ENCODE measurements at places on chromosomes 7 and 10. TPM values are rescaled to one million over a fixed set of nuclear protein-coding genes. Genes with fewer than 3 reads are reported as not detected.
A peak's percentile ranks its signal among the peaks of the same experiment; 100 is the strongest.

- no peak overlapping the region for H3K4me3 ChIP-seq
- H3K27me3 ChIP-seq, result no peaks in the 10 kb centered on the region
- no peak for DNase-seq
- no peaks in the 10 kb centered on the region for H3K36me3 ChIP-seq
- H3K4me1 ChIP-seq, result peaks cover under 1% of the 10 kb centered on the region
- H3K27ac ChIP-seq, result no peak overlapping the region
These were observed 49.2 kb upstream of the FAM133B start for GRCh38 chr7:92639213-92639896.

- DNase-seq, result no peak
- no peaks in the 10 kb centered on the region for H3K27me3 ChIP-seq
- no peak overlapping the region for H3K27ac ChIP-seq
- no peak overlapping the region for H3K4me3 ChIP-seq
- H3K4me1 ChIP-seq, result peaks cover 11% of the 10 kb centered on the region
- no peaks in the 10 kb centered on the region for H3K36me3 ChIP-seq
These were observed 68.5 kb downstream of the GNAT3 start for GRCh38 chr7:80443325-80443724.

- no peak for DNase-seq
- no peaks in the 10 kb centered on the region for H3K27me3 ChIP-seq
These were observed 270.7 kb downstream of the RPS24 start for GRCh38 chr10:78304091-78305045.

DNA sequence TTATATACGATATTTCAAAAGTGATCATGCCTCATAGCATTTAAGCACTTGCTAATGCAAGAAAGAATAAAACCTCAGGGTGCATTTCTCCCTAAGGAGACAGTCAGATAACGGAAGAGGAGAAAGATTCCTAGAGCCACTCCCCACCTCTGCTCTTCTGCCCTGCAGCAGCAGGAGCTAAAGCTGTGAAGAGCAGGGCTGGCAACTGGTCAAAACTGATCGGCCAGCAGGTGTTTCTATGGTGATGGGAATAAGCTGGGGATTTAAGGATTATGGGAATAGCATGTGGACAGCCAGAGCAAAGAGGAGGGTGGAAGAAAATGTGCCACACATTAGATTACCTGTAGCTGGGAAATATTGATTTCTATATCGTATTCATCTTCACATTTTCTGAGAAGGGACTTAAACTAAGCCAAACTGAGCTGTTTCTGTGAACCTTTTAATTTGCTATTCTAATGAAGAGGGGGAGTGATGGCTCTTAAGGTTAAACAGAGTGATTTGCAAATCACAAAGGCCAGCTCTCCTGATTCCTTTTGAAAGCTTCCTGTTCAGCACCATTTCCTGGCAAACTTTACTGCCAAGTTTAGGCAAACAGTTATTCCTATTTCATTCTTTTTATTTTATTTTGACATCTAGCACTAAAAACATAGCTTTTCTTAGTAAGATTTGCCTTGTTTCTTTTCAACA is 268.9 kb upstream of the PFKP start:
- H3K36me3 ChIP-seq, result no peaks in the 10 kb centered on the region
- no peak for DNase-seq
- H3K27ac ChIP-seq, result no peak overlapping the region
- H3K4me3 ChIP-seq, result no peak overlapping the region
- no peaks in the 10 kb centered on the region for H3K4me1 ChIP-seq

DNA sequence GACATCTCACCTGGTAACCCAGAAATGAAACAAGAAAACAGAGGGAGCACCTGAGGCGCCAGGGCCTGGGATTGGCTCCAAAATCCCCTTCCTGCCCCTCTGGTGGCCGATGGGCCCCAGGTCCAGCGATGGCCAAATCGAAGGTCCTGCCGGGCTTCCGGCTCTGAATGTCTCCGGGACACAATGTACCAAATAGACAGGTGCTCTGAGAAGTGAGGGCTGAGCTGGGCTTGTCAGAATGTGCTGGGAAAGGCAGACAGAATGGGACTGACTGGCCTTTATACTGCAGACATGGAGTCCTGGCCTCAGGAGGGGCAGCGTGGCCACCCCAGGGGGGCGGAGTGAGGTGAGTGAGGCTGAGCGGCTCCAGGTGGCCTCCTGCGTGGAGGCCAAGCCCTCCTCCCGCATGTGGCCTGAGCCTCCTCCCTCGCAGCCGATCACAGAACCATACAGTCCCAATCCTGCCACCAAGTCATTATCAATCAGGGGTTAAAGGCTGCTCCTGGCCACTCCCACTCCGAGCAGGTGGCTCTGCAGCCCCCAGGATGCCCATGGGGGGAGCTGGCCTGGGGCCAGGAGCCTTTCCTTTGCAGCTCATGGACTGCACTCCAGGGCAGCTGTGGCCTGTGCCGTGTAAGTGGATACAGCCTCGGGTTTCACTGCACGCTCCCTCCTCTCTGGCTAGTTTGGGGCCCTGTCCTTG is 185.5 kb downstream of the ADARB2 start:
- no peaks in the 10 kb centered on the region for H3K4me1 ChIP-seq
- no peak overlapping the region for H3K4me3 ChIP-seq
- no peaks in the 10 kb centered on the region for H3K36me3 ChIP-seq
- no peak for DNase-seq

- H3K4me1 ChIP-seq, result peaks cover 31% of the 10 kb centered on the region
- no peaks in the 10 kb centered on the region for H3K36me3 ChIP-seq
- peak overlapping the region; percentile 91 for H3K4me3 ChIP-seq
These were observed 1.5 kb downstream of the SLC25A13 start for GRCh38 chr7:96320442-96320841.

Gene AGFG2
- 42.8 TPM for total RNA-seq

DNA sequence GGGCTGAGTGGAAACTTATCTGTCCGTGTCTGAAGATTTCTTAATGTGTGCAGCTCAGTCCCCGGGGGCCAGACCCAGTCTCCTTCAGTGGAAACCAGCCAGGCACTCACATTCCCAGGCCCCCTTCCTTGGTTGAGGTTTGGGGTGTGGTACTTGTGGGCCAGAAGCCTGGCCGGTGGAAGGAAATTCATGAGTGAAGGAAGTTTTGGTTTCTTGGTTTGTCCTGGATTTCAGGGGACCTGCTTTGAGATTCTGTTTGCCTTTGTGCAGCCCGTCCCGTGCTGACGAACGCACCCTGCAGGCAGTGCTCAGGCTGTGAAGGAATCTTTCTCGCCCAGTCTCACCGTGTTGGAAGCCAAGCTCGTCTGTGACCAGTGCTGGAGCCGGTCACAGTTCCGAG is 2.9 kb downstream of the INPP5A start:
- H3K4me3 ChIP-seq, result peak overlapping the region; percentile 25
- H3K36me3 ChIP-seq, result no peaks in the 10 kb centered on the region
- H3K27me3 ChIP-seq, result no peaks in the 10 kb centered on the region
- H3K27ac ChIP-seq, result no peak overlapping the region
- peaks cover 38% of the 10 kb centered on the region for H3K4me1 ChIP-seq
- peak; percentile 46 for DNase-seq

GRCh38 chr7:143416565-143417149 is 8.0 kb upstream of the EPHA1 start:
- no peak overlapping the region for H3K27ac ChIP-seq
- H3K4me1 ChIP-seq, result no peaks in the 10 kb centered on the region
- no peak for DNase-seq
- no peaks in the 10 kb centered on the region for H3K36me3 ChIP-seq

Gene OR2A7
- total RNA-seq, result 1.4 TPM

GRCh38 chr7:105003275-105003674 is 10.7 kb upstream of the KMT2E start:
- peaks cover 98% of the 10 kb centered on the region for H3K4me1 ChIP-seq
- H3K27me3 ChIP-seq, result no peaks in the 10 kb centered on the region
- peak overlapping the region; percentile 82 for H3K27ac ChIP-seq
- peak; percentile 79 for DNase-seq
- H3K4me3 ChIP-seq, result no peak overlapping the region
- no peaks in the 10 kb centered on the region for H3K36me3 ChIP-seq

- no peaks in the 10 kb centered on the region for H3K36me3 ChIP-seq
- DNase-seq, result peak; percentile 90
- no peak overlapping the region for H3K27ac ChIP-seq
- no peaks in the 10 kb centered on the region for H3K27me3 ChIP-seq
These were observed 38.5 kb upstream of the MKRN1 start for GRCh38 chr7:140517546-140518369.

Gene TRIL
- 3.4 TPM for total RNA-seq

Gene TDRD1
- total RNA-seq, result 0.57 TPM

Gene MALSU1
- 112 TPM for total RNA-seq

GRCh38 chr10:22992075-22992474 is 64.2 kb downstream of the ARMC3 start:
- no peak overlapping the region for H3K4me3 ChIP-seq
- peaks cover 3% of the 10 kb centered on the region for H3K4me1 ChIP-seq
- no peak for DNase-seq
- no peaks in the 10 kb centered on the region for H3K36me3 ChIP-seq
- no peak overlapping the region for H3K27ac ChIP-seq

DNA sequence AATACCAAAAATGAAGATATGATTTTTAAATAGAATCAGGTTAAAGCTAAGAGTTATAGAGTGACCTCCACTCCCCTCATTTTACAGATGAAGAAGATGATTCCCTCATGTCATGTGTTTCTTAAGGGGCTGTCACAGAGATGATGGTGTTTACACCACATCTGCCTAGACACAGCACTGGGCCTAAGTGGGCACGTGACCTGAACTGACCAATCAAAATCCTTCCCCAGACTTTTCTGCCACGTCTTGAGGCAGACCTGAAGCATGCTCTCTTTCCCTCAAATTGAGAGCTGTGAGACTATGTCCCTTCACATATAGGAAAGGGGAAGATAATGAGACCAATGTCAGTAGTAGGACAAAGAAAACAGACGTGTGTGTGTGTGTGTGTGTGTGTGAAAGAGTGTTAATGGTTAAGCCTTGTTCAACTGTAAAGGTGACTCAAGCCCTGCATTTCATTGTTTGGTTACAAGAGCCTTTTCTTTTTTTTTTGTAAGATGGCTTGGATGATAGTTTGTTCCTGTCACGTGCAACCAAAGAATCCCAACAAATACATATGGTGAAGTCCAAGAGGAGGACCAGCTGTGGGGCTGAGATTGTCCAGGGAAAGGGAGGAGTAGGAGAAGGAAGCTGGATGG is 172.8 kb upstream of the AOAH start:
- no peak overlapping the region for H3K27ac ChIP-seq
- H3K4me3 ChIP-seq, result no peak overlapping the region
- no peak for DNase-seq
- no peaks in the 10 kb centered on the region for H3K27me3 ChIP-seq

Gene FAM25C
- not detected for total RNA-seq

Gene CDK14
- total RNA-seq, result 7.9 TPM

Gene HOXA4
- 10.9 TPM for total RNA-seq

DNA sequence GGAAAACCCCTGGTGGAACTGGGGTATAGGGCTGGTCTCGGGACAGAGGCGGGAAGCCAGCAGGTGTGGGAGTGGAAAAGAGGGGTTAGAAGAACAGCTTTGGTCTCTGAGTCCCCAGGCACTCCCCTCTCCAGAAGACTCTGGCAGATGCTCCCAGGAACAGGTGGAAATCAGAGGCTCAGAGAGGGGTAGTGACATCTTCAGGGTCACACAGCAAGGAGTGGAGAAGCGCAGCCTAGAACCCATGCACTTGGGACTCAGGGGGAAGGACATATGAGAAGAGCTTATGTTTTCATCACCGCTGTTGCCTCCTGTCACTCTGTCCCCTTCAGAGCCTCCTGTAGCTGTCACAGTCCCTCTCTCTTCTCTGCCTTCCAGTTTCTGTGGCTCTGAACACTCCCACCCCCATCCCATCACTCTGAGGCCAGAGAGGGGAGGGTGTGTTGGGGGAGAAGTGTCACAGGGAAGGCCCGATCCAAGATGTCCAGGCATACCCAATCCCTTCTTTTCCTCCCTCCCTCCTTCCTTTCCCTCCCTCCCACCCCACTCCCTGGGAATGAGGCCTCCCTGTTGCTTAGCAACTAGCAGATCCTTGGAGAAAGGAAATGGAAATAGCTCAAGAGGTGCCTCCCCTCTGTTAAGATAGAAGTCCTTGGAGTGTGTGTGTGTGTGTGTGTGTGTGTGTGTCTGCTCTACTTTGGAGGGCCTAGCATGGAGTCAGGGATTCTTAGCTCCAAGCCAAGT is 32.0 kb downstream of the SRRM3 start:
- no peak overlapping the region for H3K4me3 ChIP-seq
- H3K27ac ChIP-seq, result no peak overlapping the region
- no peaks in the 10 kb centered on the region for H3K4me1 ChIP-seq
- DNase-seq, result no peak
- no peaks in the 10 kb centered on the region for H3K36me3 ChIP-seq

Gene OR2A12
- not detected for total RNA-seq

- peaks cover 17% of the 10 kb centered on the region for H3K4me1 ChIP-seq
- DNase-seq, result no peak
- no peaks in the 10 kb centered on the region for H3K36me3 ChIP-seq
- H3K27me3 ChIP-seq, result no peaks in the 10 kb centered on the region
- H3K4me3 ChIP-seq, result no peak overlapping the region
- H3K27ac ChIP-seq, result no peak overlapping the region
These were observed 86.6 kb upstream of the PDK4 start for GRCh38 chr7:95682913-95683312.

- H3K27ac ChIP-seq, result no peak overlapping the region
- no peaks in the 10 kb centered on the region for H3K4me1 ChIP-seq
- H3K4me3 ChIP-seq, result no peak overlapping the region
These were observed 69.5 kb downstream of the SEC61G start for GRCh38 chr7:54689394-54690049.

GRCh38 chr10:69669409-69669808 is 39.4 kb downstream of the FAM241B start:
- no peak for DNase-seq
- H3K4me3 ChIP-seq, result no peak overlapping the region
- H3K27ac ChIP-seq, result no peak overlapping the region
- no peaks in the 10 kb centered on the region for H3K36me3 ChIP-seq
- no peaks in the 10 kb centered on the region for H3K4me1 ChIP-seq

Gene SERPINE1
- 118 TPM for total RNA-seq

Gene RADIL
- total RNA-seq, result 1.2 TPM

GRCh38 chr7:18125476-18125875 is 97.8 kb upstream of the PRPS1L1 start:
- no peak for DNase-seq
- H3K36me3 ChIP-seq, result no peaks in the 10 kb centered on the region
- H3K4me1 ChIP-seq, result no peaks in the 10 kb centered on the region
- no peak overlapping the region for H3K4me3 ChIP-seq

Data from adrenal gland (tissue), 19 donors.